Activated CD4-positive, alpha-beta T cell treated with anti-CD3 and anti-CD28 coated beads, Interleukin-2, amount 50 U/mL, for 48 hours (primary cell): ENCODE measurements at places on chromosomes 16 and 17.

GRCh38 chr16:57624044-57624688, 4.3 kb upstream of the ADGRG1 start:
- DNase-seq, result no peak

DNA sequence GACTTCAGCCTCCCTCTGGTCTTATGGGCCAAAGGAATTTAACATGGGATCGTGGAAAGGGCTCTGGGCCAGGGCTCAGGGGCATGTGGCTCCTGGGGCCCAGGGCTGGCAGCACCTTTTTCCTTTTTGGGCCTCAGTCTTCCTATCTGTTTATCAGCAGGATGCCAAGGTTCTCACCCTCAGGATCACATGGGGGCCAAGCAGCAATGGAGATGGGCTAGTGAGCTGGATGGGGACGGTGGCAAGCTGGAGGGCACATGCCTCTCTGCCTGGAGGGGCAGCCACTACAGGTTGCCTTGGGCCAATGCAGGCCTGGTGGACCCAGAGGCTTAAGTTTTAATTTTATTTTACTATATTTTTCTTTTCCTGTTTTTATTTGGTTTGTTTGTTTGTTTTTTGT, 95.4 kb downstream of the CYLD start:
- DNase-seq, result no peak

DNA sequence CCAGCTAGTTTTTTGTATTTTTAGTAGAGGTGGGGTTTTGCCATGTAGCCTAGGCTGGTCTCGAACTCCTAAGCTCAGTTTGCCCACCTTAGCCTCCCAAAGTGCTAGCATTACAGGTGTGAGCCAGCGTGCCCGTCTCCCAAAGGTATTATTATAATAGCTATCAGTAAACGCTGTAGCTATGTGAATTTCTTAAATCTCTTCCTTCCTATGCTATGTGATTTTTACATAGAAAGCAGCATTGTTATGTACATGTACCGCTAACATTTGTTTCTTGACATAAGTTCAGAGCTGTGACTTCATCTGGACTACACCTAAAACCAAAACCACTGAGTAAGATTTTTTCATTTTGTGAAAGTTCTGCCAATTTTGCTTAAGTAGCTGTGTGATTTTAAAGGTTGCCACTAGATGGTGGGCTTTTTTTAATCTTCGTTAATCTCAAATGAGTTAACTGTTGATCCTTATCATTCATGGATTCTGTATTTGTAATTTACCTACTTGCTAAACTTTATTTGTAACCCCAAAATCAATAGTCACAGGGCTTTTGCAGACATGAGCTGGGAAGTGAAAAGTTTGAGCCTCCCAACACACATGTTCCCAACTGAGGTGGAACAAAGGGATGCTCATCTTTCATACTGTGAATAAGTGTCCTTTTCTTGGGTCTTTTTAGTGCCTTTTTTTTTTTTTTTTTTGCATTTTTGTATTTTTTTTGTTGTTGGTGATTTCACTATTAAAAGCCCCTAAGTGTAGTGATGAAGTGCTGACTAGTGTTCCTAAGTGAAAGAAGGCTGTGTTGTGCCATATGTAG, 21.9 kb downstream of the PRKAR1A start:
- DNase-seq, result no peak

DNA sequence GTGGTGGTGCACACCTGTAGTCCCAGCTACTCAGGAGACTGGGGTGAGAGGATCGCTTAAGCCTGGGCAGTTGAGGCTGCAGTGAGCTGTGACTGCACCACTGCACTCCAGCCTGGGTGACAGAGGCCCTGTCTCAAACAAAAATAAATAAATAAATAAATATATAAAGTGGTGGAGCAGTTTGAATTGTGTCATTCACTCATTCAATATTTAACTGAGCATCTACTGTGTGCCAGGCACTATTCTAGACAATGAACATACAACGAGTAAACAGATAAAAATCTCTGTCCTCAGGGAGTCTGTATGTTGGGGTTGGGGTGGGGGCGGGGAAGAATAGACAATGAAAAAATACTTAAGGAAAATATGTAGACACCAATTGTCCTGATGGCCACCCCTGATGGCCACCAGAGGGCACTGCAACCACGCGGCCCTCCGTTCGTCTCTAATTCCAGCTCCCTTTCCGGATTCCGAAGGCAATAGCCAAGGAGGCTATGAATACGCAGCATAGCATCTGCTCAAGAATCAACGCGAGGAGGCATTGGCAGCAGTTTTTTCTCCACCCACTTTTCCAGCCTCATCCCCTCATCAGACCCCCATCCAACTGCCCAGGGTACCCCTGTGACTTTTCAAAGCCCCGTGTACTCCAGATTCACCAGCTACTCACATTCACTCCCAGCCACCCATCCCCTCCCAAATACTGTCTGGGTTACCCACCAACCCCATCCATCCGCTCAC, 21.4 kb downstream of the QPRT start:
- DNase-seq, result peak; percentile 80

GRCh38 chr17:61310590-61310989, 89.1 kb upstream of the TBX2 start:
- DNase-seq, result no peak

GRCh38 chr17:9336817-9337216, 238.8 kb downstream of the STX8 start:
- DNase-seq, result no peak

DNA sequence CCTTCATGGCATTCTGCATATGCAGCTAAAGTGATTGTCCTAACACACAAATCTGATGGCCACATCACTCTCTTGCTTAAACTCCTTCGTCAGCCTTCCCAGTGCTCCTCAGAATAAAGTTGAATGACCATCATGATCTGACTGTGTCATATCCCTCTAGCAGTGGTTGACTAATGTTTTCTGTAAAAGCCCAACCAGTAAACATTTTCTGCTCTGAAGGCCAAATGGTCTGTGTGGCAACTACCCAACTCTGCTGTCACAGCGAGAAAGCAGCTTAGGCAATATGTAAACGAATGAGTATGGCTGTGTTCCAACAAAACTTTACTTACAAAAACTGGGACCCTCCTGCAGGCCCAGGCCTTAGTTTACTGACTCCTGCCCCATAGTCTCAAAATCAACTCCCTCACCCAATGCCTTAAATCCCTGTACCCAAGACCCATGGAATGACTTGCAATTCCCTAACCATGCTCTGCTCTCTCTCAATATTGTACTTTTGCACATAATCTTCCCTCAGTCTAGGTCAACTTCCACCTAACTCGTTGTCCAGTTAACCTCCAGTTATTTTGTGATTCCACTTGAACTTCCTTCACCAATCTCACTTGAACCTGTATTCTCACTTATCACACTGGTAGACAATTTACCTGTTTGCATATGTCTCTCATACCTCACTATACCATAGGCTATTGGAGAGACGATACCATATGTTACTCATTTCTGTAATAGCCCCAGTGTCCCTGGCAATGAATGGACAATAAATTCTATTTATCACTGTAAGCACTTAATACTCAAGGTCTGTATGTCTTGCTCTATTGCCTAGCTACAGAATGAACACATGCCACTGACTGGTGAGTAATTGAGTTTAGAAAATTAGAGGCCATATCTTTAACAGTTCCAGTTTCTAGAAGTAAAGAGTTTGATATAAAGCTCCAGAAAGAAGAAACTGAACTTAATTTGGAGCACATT, 29.1 kb downstream of the TMEM100 start:
- no peak for DNase-seq

DNA sequence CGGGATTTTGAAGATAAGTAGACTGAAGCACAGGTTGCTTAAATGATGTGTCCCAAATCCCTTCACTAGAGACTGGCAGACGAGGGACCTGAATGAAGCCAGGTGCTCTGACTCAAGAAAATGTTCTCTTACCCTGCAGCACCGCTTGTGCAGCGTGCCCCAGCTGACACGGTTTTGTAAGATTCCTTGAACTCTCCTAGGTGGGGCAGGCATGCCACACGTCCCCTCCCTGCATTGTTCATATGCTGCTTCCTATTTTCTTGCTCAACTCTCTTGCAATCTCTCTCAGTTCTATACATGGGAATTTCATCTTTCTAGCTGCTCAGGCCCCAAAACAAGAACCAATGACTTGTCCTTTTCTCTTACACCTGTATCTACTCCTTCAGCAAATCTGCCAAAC, 22.1 kb upstream of the HNF1B start:
- no peak for DNase-seq

DNA sequence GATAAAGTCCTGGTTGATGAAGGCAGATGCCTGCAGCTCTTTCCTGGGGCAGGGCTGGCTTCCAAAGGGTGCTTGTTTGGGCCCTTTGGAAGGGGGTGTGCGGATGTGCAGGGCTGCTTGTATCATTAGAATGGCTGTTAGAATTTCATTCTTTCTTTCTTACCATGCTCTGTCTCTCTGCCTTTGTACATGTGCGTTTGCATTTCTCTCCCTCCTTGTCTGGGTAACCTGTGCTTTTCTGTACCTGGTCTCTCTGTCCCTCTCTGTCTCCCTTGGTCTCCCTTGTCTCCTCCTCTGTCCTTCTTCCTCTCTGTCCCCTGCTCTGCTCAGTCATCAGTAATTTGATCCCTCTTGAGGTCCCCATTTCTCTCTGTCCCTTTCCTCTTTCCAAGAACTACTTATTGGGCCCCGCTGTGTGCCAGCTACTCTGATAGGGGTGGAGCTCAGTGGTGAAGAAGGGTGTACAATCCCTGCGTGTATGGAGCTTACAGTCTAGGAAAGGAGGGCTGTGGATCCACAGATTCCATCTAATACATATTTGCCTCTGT, 69.3 kb downstream of the PLCG2 start:
- DNase-seq, result no peak

DNA sequence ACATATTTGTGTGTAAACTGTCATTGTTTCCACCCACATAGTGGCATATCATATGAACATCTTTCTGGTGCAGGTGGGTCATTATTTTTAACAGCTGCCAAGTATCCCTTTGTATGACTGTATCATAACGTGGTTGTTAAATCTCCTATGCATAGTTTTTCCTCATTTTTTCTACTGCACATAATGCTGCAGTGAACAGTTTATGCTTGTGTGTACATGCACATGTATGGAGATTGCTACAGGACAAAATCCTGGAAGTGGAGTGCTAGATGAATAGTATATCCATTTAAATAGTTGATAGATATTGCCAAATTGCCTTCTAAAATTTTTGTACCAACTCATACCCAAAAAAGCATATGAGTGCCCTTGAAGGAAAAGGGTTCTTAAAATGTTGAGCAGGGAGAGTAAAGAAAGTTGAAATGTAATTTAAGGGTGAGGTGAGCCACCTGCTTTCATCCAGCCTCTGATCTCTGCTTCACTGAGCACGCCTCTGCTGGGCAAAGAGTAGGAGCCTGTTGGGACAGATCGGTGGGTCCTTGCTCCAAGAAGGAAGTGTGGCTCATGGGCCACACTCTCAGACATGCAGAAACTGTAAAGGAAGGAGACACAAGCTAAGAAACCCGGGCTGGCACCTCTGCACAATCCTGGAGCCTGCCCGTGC, 55.3 kb downstream of the HLF start:
- DNase-seq, result no peak

- DNase-seq, result no peak
Observed at GRCh38 chr17:82434216-82434565, 15.8 kb upstream of the OGFOD3 start.

DNA sequence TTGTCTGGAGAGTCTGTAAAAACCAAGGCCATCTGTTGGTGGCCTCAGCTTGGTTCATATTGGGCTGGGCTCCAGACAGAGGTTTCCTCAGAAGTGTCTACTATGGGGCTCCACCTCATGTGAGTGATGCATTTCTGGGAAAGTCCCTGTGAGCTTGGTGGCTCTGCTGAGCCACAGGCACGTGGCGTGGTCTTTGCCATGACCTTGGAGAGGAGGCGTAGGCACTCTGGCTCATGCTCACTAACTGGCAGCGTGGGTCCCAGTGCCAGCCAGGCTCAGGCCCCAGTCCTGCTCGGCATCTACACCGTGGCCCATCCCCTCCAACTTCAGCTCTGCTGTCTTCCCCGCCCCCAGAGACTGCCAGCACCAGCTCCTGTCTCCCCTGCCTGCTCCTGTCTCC, 10.7 kb upstream of the SMTNL2 start:
- DNase-seq, result peak; percentile 68

GRCh38 chr16:83205896-83206295, 579.1 kb downstream of the CDH13 start:
- no peak for DNase-seq

DNA sequence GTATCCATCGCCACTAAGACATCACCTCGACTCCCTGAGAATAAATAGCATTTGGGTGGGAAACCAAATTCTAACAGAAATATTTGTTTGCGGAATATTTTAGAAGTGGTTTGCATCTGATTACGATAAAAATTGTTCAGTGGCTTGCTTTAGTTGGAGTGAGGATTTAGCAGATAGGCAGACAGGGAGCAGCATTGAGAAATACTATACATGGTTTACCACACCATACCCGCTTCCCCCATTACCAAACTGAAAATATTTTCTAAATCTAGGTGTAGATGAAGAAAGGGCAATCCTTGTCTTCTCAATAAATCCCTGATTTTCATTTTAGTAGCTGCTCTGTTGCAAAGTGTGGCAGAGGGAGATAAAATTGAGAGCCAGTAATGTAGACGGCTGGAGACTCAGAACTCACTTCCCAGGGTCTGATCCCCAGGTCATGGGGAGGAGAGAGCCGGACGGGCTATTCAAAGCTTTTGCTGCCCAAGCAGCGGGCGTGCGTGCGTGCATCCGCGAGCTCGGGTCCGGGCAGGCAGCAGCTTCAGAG, 808 bp upstream of the BAHCC1 start:
- DNase-seq, result no peak

- peak; percentile 45 for DNase-seq
Observed at GRCh38 chr16:1678500-1679098, 520 bp downstream of the JPT2 start.

GRCh38 chr17:5854871-5855554, 215.2 kb upstream of the WSCD1 start:
- DNase-seq, result no peak

GRCh38 chr16:50675686-50676610, 5.2 kb downstream of the SNX20 start:
- DNase-seq, result no peak

DNA sequence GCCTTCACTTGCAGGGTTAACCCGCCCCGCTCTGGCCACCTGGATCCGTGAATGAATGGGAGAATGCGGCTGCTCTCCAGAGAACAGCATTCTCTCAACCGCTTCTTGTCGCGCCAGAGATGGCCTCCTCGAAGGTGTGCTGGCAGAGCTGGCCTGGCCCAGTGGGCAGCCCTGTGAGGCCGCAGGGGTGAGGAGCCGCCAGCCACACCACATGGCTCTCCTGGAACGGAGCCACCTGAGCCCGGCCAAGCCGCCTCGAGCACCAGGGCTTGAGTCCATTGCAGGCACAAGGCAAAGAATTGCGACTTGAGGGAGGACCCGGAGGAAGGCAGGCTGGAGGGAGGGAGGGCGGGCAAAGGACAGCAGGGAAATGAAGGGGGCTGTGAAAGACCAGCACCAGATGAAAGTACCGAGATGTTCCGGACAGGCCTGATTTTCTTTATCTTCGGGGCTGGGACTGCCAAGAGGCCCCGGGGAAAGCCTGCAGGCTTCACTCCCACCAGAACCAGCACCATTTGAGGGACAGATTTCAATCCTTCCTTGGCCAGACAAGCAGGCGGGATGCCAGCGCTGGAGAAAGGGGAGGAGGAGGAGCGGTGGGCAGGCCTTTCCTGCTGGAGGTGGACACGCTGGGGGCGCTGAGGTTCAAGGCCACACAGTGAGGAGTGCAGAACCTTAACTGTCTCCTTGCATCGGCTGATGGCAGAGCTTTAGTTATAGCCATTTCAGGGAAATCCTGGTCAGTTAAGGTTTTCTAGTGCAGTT, 69.4 kb downstream of the MRC2 start:
- DNase-seq, result no peak

GRCh38 chr17:18862011-18862410, 4.1 kb downstream of the PRPSAP2 start:
- DNase-seq, result no peak

GRCh38 chr17:54013072-54013471, 190.3 kb downstream of the KIF2B start:
- DNase-seq, result no peak

- no peak for DNase-seq
Observed at GRCh38 chr16:65119901-65120401, 1.9 kb downstream of the CDH11 start.
